ENCODE measurements at places on chromosomes 12 and 14.
A peak's percentile ranks its signal among the peaks of the same experiment; 100 is the strongest.

DNA sequence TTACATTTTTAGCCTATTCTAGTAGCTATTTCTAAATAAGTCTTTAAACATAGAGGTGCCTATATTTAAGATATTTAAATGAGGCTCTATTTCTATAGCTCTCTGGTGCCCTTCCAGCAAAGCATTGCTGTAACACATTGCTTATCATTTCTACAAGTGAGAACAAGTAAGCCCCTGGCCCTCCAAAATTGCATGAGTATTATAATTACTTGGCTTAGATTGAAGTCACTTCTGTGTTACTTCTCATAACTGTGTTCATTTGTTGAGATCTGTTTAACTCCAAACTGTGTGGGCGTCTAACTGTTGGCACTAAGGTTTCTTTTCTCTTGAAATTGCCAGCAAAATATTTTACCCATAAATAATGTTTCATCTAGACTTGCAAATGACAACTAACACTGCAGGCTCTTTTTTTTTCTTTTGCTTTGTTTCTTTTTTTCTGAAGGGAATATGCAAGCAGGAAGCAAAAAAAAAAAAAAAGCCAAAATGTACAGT, 66.5 kb downstream of the DAD1 start:
- no peak for DNase-seq
- peak overlapping the region; percentile 60 for H3K27ac ChIP-seq
- H3K27me3 ChIP-seq: no peaks in the 10 kb centered on the region
- no peaks in the 10 kb centered on the region for H3K36me3 ChIP-seq
- H3K4me3 ChIP-seq: no peak overlapping the region

GRCh38 chr14:61598980-61599379, 96.3 kb upstream of the HIF1A start:
- H3K27ac ChIP-seq: no peak overlapping the region
- H3K27me3 ChIP-seq: no peaks in the 10 kb centered on the region
- H3K4me3 ChIP-seq: no peak overlapping the region
- no peak for DNase-seq
- peaks cover 7% of the 10 kb centered on the region for H3K4me1 ChIP-seq

DNA sequence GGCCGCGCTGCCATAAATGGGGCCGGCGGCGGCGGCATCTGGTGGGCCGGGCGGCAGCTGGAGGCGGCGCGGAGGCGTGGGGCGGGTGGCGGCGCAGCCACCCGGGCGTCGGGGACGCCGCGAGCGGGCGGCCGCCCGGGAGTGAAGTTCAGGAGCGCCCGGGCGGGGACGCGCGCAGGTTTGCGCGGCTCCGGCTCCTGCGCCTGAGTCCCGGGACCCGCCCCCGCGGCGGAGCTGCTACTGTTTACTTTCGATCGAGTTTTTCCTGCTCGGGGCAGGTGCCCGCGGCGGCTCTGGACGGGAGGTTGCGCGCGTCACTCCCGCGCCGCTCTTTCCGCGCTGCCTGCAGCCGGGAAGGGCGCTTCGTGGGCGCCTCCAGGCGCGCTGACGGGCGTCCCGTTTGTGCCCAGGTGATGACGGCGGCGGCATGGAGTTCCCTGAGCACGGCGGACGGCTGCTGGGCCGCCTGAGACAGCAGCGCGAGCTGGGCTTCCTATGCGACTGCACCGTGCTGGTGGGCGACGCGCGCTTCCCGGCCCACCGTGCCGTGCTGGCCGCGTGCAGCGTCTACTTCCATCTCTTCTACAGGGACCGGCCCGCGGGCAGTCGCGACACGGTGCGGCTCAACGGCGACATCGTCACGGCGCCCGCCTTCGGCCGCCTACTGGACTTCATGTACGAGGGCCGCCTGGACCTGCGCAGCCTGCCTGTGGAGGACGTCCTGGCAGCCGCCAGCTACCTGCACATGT, at the start of gene ZBTB42:
TSS of gene ZBTB42 (plus strand) at position 331 of the 749 bp plus-strand sequence. CDS start at position 428, 97 bp downstream.
- peak within 1 kb of the TSS; percentile 75 for H3K4me3 ChIP-seq
- H3K36me3 ChIP-seq: no peaks in the 10 kb centered on the region
- DNase-seq: peak; percentile 76
- peaks cover 10% of the 10 kb centered on the region for H3K4me1 ChIP-seq
- H3K27ac ChIP-seq: peak within 1 kb of the TSS; percentile 97
- H3K27me3 ChIP-seq: no peaks in the 10 kb centered on the region

- H3K27me3 ChIP-seq: no peaks in the 10 kb centered on the region
- no peak overlapping the region for H3K4me3 ChIP-seq
- H3K27ac ChIP-seq: no peak overlapping the region
Measured at GRCh38 chr14:92531106-92531873, 17.7 kb downstream of the RIN3 start.

- H3K4me3 ChIP-seq: peak overlapping the region; percentile 45
- no peaks in the 10 kb centered on the region for H3K4me1 ChIP-seq
- peak overlapping the region; percentile 23 for H3K27ac ChIP-seq
- no peaks in the 10 kb centered on the region for H3K36me3 ChIP-seq
- H3K27me3 ChIP-seq: no peaks in the 10 kb centered on the region
Measured at GRCh38 chr14:65281991-65282895, 130.3 kb upstream of the FUT8 start.

DNA sequence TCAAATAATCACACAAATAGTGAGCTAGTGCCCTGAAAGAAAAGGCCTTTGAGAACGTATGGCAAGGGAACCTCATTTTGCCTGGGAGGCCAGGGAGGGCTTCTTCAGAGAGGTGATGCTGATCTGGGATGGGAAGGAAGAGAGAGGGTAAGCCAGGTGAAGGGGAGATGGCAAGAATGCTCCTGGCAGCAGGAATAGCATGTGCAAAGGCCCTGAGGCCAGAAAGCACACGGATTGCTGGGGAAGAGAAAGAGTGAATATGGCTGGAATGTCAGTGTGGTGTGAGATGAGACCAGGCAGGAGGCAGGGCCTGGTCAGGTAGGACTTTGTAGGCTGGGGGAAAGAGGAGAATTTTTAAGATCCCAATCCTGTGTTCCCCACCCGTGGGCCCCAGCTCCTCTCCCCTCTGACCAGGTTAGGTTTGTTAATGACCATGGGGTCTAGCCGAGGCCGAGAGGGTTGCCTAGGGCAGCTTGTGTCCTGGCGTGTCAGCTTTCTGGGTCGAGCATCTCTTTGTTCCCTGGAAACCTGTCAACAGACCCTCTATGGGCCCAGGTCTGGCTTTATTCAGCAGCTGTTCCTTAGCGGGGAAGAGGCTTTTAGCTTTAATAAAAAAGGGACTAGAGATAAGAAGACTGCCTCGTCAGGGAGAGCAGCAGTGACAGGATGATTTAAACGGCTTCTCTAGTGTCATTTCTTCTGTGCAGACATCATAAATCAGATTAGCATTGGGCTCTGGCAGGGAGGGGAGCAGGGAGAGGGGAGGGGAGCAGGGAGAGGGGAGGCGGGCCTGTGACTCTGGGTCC, 123.4 kb downstream of the ADCK1 start:
- no peak overlapping the region for H3K4me3 ChIP-seq
- no peaks in the 10 kb centered on the region for H3K36me3 ChIP-seq
- no peaks in the 10 kb centered on the region for H3K27me3 ChIP-seq
- H3K27ac ChIP-seq: no peak overlapping the region
- no peak for DNase-seq
- no peaks in the 10 kb centered on the region for H3K4me1 ChIP-seq

DNA sequence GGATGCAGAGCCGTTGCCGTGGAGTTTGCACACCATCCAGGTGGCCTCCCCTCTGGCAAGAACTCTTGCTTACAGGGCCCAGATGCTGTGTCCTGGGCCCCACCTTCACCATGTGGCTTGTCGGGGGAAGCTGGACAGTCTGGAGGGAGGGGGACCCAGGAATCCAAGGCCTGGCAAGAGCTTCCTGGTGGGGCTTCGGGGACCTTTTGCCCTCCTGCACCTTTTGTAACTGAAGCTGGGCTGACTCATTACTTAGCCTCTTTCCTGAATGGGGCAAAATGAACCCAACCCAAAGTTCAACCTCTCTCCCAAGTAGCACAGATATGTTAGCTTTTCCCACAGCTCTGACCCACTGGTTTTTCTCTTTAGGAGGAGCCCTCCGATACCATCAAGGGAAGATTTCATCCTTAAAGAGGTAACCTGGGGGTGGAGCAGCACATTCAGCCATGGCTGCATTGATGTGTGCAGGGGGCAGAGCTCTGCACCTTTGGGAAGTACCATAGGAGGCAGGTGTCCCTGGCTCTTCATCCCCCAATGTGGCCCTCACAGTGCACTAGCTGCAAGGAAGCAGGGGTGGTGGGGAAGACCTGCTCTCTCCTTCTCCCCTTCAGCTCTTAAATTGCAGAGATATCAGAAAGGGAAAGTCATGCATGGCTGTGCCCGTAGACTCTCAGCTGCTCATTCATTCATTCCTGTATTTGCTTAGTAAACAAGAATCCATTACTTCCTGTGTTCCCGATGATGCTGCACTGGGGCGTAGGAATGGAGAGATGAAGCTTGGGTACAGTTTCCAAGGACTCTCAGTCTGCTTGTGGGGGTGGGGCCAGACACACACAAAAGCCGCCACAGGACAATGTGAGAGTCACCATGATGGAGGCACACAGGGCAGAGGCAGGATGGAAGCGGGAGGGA, 13.0 kb downstream of the MVK start:
- H3K27ac ChIP-seq: no peak overlapping the region
- H3K36me3 ChIP-seq: no peaks in the 10 kb centered on the region
- no peak overlapping the region for H3K4me3 ChIP-seq
- no peak for DNase-seq

GRCh38 chr14:63650256-63650952, 8.7 kb upstream of the WDR89 start:
- no peaks in the 10 kb centered on the region for H3K4me1 ChIP-seq
- H3K36me3 ChIP-seq: no peaks in the 10 kb centered on the region
- DNase-seq: no peak
- H3K4me3 ChIP-seq: no peak overlapping the region
- H3K27ac ChIP-seq: no peak overlapping the region

DNA sequence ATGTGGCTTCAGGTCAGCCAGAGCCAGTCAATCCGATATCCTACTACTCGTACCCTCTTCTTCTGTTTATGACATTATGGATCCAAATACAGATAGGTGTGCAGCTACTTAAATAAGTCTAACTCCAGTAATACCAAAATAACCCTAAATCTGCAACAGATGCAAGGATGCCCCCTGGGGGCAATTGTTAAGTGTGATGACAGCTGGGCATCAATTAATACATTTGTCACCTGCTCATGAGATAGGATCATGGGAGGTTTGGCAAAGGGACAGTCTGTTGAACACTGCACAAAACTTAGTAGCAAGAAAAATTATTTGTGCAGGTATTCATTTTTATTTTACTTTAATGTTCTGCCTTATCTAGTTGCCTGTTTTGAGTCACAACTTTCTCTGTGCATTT, 83.2 kb downstream of the SLC38A6 start:
- H3K36me3 ChIP-seq: no peaks in the 10 kb centered on the region
- H3K4me1 ChIP-seq: no peaks in the 10 kb centered on the region
- no peak for DNase-seq
- no peak overlapping the region for H3K4me3 ChIP-seq
- H3K27me3 ChIP-seq: no peaks in the 10 kb centered on the region

DNA sequence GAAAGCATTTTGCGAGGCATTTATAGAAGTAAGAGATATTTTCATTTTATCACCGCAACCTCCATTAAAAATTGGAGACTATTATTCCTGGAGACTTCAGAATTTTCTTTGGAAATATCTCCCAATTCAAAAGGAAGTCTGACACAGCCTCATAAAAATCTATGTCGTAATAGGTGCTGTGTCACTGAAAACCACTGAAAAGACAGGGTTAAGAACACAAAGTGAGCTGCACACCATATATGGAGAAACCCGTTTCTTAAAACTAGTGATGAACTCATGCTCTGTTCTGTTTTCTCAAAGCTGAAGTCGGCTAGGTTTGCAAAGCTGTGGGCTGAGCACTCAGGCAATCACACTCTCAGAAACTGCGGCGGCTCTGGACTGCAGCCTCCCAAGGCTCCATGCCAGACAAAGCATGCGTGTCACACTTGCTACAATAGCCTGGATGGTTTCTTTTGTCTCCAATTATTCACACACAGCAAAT, at the start of gene GLIPR1:
TSS of gene GLIPR1 (plus strand) at position 287 of the 481 bp plus-strand sequence. CDS start at position 413, 126 bp downstream.
- no peaks in the 10 kb centered on the region for H3K27me3 ChIP-seq
- DNase-seq: peak; percentile 78
- no peaks in the 10 kb centered on the region for H3K4me1 ChIP-seq
- H3K4me3 ChIP-seq: peak within 1 kb of the TSS; percentile 61
- no peaks in the 10 kb centered on the region for H3K36me3 ChIP-seq
- peak within 1 kb of the TSS; percentile 84 for H3K27ac ChIP-seq

GRCh38 chr14:104732931-104733681, 9.1 kb downstream of the ADSS1 start:
- DNase-seq: no peak
- no peaks in the 10 kb centered on the region for H3K4me1 ChIP-seq
- no peak overlapping the region for H3K27ac ChIP-seq
- no peak overlapping the region for H3K4me3 ChIP-seq
- H3K27me3 ChIP-seq: no peaks in the 10 kb centered on the region
- no peaks in the 10 kb centered on the region for H3K36me3 ChIP-seq

GRCh38 chr14:102819747-102820330, 42.6 kb downstream of the TRAF3 start:
- H3K27me3 ChIP-seq: no peaks in the 10 kb centered on the region
- no peaks in the 10 kb centered on the region for H3K4me1 ChIP-seq
- no peak for DNase-seq
- no peak overlapping the region for H3K4me3 ChIP-seq

GRCh38 chr14:99740411-99740810, 52.8 kb upstream of the EML1 start:
- no peak for DNase-seq
- H3K27me3 ChIP-seq: no peaks in the 10 kb centered on the region
- H3K27ac ChIP-seq: no peak overlapping the region
- H3K36me3 ChIP-seq: no peaks in the 10 kb centered on the region

DNA sequence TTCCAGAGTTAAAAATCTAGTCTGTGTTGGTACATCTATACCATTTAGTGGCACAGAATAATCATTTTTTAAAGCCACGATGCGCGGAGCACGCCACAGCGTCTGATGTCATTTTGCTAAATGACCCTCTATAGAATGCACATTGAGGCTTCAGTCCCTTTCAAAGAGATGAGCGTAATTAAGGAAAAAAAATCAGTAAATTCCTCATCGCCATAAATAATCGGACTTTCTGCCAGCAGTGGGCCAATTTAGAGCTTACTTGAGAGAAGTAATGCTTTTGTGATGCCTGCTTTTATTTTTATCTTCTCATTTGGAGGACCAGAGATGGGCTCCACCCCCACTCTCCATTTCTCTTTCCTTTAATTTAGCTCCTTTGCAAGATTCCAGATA, 4.0 kb downstream of the ASCL1 start:
- H3K27me3 ChIP-seq: peaks cover 93% of the 10 kb centered on the region
- H3K4me1 ChIP-seq: no peaks in the 10 kb centered on the region
- H3K27ac ChIP-seq: no peak overlapping the region
- DNase-seq: no peak
- no peak overlapping the region for H3K4me3 ChIP-seq

DNA sequence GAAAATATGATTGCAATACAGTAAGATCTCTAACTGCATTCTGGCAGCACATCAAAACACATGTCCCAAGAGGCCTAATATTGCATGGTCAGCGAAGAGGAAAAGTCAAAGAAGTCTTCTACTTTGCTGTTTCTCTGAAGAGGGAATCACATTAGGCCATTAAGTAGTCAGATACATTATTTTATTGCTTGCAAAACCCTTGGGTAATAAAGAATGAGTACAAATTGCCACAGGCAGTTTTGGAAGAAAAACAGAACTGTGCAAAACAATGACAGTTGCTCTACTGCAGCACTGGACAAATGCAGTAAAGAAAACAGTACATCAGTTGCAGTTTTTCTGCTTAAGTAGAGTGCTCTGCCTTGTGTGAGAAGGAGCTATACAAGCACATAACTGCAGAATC, 211.9 kb downstream of the MED13L start:
- H3K36me3 ChIP-seq: no peaks in the 10 kb centered on the region
- DNase-seq: no peak
- H3K4me3 ChIP-seq: no peak overlapping the region
- H3K4me1 ChIP-seq: no peaks in the 10 kb centered on the region
- H3K27me3 ChIP-seq: no peaks in the 10 kb centered on the region
- no peak overlapping the region for H3K27ac ChIP-seq

All from breast epithelium (tissue), 4 donors.